ENCODE measurements at places on chromosomes 11 and 22.

GRCh38 chr11:61627850-61628661 is 47.2 kb upstream of the SYT7 start:
- peak; percentile 14 for DNase-seq

- DNase-seq: no peak
Observed at GRCh38 chr11:7546324-7546791, 32.6 kb downstream of the PPFIBP2 start.

DNA sequence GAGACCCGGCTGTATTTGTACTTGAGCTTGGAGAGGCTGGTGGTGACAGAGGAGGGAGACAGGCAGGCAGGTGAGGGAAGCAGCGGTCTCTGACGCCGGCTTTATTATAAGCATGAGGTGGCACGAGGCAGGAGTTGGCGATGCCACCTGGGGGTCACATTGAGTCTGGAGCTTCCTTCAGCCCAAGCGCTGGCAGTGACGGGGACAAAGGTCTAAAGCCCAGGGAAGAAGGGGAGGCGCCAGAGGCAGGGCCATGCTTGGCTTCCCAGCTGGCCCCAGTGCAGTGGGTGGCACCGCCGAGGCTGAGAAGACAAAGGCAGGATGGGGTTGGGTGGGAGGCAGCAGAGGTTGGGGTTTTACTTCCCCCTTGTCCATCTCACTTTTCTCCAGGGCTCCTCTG is 4.5 kb downstream of the FXYD2 start:
- DNase-seq: no peak

GRCh38 chr11:87459351-87459750 is 421.6 kb downstream of the TMEM135 start:
- DNase-seq: no peak

DNA sequence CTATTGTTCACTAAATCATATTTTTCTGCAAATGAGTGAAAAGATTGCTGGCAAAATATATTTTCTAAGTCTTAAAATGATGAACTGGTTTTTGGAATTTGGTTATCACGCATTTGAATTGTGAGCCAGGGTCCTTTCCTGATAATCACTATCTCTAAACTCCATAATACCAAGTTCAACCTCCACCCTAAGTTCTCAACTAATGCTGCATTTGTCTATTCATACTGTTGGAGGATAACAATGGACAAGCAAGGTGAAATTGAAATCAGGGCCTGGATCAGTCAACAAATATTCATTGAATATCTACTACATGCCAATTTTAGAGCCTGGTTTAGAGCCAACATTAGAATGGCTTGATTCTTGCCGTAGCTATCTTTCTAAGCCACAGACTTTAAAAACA is 4.7 kb upstream of the PCF11 start:
- no peak for DNase-seq

DNA sequence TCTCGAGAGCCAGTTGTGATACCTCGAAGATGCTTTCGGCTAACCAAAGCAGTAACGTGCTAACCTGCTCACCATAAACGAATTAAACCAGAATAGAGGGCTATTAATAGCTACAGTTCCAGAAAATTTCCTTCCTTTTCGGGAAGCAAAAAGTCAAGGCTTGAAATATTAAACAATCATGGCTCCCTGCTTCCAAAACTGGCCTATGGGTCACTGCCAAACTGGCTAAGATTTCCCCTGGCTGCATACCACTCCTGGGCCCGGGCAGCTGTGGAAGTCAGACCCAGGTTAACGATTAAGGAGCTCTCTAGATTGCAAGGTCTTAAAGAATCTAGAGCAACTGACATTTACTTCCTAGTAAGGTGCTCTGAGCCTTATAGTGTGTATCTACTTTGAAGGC is 1.7 kb downstream of the AMOTL1 start:
- DNase-seq: no peak

DNA sequence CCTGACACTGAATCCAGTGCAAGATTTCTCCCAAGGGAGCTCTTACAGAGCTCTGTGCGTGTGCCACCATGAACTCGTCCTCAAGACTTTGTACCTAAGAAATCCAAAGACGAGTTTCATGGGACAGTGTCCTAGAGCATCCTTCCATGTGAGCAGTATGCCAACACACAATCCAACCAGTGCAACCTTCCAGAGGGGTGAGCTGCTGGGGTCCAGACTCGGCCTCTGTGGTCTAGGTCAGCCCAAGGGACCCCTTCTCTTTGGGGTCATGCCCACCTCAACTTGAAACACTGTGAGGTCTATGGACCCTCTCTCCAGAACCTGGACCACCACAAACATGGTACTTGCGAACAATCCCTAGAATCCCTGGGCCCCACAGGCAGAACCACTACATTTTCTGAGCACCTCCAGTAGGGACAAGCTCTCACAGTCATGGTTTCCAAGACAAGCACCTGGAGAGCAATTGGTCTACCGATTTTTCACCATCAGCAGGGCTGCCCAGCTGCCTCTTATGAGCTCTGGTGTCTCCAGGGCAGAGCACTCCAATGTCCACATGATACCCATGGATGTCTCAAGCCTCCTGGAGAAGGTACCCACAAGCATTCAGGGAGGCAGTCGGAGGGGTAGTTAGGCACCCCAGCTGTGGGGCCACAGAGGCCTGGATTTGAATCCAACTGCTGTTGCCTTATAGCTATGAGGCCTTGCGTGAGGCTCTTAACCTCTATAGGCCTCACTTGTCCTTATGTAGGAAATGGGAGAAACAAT is 7.7 kb downstream of the CHST1 start:
- no peak for DNase-seq

GRCh38 chr22:41030891-41031290 is 61.5 kb upstream of the EP300 start:
- DNase-seq: no peak

All from NCI-H748 treated with DMSO at 0.1 percent for 48 hours (cell line).